ENCODE measurements at places on chromosomes 3 and 15.

GRCh38 chr15:42800731-42801474 lies 64.0 kb upstream of the CDAN1 start:
- no peak for DNase-seq

DNA sequence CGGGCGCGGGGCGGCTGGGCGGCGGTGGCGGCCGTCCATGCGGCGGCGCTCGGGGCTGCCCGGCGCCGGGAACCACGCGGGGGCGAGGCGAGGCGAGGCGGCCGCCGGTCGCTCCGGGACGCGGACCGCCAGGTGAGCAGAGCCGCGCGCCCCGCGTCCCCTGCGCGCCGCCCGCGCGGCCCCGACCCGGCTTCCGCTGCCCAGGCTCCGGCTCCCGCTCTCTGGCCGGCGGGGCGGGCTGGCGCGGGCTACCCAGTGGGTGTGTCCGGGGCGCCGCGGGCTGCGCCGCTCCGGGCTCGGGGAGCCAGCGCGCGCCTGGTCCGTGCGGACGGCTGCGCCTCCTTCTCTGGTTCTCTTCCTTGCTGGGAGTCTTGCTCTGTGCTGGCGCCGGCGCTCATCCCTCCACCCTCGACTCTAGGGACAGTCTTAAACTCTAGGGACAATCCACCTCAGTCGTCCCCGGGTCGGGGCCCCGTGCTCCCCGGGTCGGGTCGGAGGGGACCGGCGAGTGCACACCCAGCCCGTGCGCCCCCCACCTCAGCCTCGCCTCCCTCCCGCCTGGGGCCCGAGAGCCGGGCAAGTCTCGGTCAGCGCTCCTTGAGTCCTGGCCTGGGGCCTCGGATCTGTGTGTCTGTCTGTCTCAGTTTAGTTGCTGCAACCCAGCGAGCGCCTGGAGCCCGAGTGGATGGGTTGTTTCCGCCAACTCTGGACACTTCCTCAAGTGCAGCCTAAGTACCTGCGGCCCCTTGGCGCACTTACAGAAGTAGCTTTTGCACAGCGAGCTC lies 488 bp downstream of the THSD4 start:
- peak; percentile 71 for DNase-seq

DNA sequence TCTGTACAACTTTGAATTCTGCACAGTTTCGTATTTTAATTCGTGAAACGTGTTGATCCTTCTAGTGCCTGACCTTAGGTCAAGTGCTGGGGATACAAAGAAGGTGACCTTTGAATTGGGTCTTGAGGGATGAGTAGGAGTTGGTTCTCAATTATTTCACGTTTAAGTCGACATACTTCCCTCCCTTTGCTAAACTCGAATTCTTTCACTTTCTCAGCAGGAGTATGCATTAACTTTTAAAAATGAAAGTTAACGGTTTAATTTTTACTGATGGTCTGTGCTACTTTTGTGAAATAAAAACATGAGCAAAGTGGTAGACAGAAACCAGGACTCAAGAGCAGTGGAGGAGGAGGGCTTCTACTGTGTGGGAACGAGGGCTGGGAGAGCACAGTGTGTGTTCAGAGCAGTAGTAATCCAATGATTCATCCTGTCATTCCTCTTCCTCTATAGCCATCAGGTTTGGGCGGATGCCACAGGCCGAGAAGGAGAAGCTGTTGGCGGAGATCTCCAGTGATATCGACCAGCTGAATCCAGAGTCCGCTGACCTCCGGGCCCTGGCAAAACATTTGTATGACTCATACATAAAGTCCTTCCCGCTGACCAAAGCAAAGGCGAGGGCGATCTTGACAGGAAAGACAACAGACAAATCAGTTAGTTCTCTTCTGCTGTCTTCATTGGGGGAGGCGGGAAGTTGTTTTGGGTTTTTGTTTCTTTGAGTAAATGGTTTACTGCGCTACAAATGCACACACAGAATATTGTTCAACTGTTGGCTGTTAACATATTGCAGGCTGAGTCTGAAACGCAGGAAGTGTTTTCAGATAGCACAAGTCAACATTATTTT lies 78.6 kb upstream of the TSEN2 start:
- peak; percentile 68 for DNase-seq

DNA sequence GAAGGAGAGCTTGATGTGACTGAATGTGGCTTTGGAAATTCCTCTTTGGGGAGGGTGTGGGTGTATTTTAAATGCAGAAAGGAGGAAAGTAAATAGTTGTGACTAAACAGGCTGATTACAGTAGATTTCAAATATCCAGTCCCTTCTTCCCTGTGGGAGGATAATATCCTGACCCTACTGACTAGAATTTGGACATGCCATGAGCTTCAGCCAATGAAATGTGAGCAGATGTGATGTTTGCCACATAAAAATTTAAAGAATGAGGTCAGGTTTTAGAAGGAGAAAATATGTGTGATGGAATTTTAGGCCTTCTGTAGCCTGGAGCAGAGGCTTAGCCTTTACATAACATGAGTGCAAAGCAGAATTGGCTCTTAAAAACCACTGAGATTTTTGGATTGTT lies 1218.9 kb downstream of the ROBO2 start:
- no peak for DNase-seq

- DNase-seq: peak; percentile 53
Measured at GRCh38 chr3:179063945-179064560, 7.6 kb downstream of the ZMAT3 start.

Measured in MG63 (cell line).